ELF-1 (cell line): ENCODE measurements at places on chromosomes 16 and 17.

- no peak for DNase-seq
Measured at GRCh38 chr16:58422809-58423208, 30.5 kb downstream of the GINS3 start.

GRCh38 chr17:69761011-69761410 is 314.0 kb upstream of the KCNJ16 start:
- no peak for DNase-seq

DNA sequence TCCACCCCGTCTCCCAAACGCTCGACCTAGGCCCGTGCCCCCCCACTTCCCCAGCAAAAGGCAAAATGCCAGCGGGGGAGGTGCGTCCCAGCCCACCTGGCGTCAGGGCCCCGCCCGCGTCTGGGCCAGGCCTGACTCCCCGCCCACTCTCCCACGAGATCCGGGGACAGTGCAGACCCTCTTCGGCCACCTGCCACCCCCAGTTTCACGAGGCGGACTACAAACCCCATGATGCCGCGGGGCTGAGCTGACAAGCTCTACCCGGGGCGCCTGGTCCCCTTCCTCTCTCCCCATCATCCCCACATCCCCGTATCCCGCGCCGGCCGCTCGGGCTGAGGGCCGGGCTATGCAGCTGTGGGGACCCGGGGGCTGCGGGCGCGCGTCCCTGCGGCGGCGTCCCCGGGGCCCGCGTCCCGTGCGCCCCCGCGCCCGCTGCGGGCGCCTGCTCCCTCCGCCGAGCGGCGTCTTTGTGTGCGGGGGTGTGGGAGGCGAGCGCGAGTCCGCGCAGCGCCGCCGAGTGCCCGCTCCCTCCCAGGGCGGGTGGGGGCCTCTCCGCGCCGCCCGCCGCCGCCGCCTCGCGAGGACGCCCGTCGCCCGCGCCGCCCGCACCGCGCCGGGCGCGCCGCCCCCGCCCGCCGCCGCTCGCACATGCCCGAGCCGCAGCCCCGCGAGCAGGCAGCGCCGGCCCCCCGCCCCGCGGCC is at the start of gene ANKRD13B:
Gene ANKRD13B (plus strand): TSS at position 283 of the 702 bp plus-strand sequence. CDS start 490 bp downstream, outside the sequence.
- DNase-seq = no peak

DNA sequence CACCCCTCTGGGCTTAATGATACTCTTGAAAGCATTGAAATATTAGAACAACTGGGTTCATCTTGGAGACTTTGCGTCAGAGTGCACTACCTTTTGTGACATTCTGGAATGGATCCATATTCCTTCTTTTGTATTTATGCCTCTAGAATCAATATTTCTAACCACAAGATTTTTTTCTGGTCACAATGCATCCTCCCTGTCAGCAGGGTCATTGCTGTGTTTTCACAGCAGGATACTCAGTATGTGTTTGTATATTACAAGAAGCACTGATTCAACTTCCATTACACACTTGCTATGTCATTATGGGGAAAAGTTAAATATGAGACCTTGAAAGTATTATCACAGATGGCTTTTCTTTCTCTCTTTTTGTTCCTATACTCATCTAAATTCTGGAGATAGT is 370.0 kb downstream of the HS3ST3B1 start:
- no peak for DNase-seq

DNA sequence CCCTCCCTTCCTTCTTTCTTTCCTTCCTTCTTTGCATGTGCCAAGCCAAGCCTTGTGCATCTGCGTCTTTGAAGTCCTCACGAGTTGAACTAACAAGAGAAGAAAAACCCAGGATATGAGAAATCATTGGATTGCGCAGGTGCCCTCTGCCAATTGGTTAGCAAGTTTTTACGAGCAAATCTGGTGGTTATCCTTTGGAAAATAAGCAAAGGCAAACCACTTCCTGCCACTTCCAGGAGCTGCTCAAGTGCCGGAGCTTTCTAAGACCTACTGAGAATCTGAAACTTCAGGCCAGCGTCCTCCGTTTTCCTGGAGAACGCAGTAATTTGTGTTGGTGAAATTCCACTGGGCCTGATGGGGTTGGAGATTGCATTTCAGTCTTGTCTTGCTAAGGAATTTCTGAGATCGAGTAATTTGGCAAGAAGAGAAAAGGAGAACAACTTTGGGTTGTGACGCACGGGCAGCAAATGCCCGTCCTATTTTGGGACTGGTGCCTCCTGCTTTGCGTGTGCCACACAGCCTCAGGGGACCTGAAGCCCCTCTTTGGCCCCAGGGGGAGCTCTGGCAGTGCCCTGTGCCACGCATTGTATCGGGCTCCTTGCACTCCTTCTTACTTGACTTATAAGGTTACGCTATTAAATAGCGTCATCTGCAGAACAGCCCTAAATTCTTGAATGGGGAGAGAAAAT is 56.4 kb downstream of the CMIP start:
- no peak for DNase-seq

DNA sequence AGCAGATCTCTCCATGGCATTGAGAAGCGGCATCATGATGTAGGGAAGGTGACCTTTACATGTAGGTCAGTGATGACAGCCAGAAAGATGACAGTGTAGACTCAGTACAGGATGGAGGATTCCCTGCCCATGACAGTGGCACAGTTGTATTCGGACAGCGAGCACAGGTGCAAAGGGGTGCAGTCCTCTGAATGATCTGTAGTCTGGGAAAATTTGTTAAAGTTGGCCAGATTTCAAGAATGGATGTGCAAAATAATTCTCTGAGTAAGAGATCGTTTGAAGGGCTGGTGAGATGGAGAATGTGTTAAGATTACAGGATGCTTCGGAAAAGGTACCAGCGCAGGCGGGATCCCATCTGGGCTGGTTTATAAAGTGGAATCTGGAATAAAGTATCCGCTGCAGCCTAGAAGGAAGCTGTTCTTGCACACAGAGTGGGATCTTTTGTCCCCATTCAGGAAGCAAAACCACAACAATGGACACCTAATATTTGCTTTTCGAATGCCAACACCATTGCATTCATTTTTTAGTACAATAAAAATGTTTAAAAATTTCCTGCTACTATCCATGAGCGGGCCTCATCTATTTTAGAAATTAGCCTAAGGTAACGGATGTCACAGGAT is 101.2 kb downstream of the RPTOR start:
- no peak for DNase-seq

- peak; percentile 71 for DNase-seq
Measured at GRCh38 chr17:45782889-45783592, 1.1 kb upstream of the CRHR1 start.

DNA sequence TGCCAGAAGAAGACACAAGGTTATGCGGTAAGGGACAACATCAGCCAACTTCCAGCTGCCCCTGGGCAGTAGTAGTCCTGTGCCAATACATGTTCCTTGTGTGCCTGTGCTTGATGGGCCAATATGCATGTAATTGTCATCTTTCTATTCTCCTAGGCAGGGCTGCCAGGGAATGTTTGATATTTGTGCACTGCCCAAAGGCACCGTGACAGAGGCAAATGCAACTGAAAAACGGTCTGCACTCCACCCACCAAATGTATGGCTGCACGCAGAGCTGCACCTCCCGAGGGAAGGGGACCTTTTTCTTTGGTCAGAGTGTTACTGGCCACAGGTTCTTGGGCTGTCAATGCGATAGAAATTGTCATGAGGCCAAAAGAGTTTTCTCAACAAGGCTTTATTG is 207.1 kb downstream of the LGALS9B start:
- DNase-seq = no peak

- peak; percentile 30 for DNase-seq
Measured at GRCh38 chr17:60971515-60972369, 294.1 kb downstream of the BCAS3 start.

- no peak for DNase-seq
Measured at GRCh38 chr17:44932096-44932786, 15.3 kb downstream of the KIF18B start.

GRCh38 chr17:13833921-13834320 is 232.2 kb upstream of the HS3ST3A1 start:
- DNase-seq = no peak

DNA sequence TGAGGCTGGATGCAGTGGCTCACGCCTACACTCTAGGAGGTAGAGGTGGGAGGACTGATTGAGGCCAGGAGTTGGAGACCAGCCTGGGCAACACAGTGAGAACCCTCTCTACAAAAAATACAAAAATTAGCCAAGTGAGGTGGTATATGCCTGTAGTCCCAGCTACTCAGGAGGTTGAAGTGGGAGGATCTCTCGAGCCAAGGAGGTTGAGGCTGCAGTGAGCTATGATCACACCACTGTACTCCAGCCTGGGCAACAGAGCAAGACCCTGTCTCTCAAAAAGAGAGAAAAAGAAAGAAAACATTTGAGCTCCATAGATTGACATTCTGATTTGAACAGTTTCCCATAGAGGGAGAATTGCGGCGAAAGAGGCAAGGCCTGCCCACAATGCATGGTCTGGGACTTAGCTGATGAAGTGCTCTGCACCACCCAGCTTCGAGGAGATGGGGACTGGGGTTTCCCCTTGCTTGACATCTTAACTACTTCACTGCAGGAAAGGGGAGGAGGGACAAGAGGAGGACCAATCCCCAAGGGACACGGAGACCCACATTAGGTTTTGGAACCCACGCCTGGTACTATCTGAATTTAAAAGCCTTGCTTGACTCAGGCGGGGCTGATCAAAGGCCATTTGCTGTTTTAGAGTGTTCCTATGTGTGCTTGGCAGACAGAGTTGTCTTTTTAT is 21.7 kb downstream of the MSI2 start:
- no peak for DNase-seq

DNA sequence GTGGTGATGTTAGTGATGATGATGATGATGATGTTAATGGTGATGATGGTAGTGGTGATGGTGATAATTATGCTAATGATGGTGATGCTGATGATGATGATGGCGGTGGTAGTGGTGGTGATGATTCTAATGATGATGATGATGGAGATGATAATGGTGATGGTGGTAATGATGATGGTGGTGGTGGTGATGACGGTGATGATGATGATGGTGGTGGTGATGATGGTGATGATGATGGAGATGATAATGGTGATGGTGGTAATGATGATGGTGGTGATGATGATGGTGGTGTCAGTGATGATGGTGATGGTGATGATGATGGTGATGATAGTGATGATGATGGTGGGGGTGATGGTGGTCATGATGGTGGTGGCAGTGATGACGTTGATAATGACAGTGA is 132.5 kb downstream of the DNAH9 start:
- DNase-seq = no peak

DNA sequence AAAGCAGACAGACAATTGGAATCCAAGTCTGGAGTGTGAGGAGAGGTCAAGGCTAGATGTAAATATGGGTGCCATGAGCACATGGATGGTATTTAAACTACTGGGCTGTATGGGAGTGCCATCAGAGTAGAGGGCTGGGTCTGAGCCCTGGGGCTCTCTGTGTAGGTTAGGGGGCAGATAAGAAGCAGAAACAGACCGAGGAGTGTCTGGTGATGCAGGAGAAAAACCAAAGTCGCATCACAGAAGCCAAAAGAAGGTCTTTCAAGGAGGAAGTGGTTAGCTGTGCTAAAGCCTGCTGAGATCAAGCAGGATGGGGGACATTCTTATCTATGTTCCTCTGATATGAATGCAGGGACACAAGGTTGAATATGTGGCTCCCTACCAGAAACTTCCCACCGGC is 1.9 kb downstream of the TSEN54 start:
- no peak for DNase-seq

GRCh38 chr17:31427684-31428083 is 36.2 kb downstream of the RAB11FIP4 start:
- no peak for DNase-seq

- no peak for DNase-seq
Measured at GRCh38 chr16:67229906-67230808, 3.2 kb downstream of the TMEM208 start.

DNA sequence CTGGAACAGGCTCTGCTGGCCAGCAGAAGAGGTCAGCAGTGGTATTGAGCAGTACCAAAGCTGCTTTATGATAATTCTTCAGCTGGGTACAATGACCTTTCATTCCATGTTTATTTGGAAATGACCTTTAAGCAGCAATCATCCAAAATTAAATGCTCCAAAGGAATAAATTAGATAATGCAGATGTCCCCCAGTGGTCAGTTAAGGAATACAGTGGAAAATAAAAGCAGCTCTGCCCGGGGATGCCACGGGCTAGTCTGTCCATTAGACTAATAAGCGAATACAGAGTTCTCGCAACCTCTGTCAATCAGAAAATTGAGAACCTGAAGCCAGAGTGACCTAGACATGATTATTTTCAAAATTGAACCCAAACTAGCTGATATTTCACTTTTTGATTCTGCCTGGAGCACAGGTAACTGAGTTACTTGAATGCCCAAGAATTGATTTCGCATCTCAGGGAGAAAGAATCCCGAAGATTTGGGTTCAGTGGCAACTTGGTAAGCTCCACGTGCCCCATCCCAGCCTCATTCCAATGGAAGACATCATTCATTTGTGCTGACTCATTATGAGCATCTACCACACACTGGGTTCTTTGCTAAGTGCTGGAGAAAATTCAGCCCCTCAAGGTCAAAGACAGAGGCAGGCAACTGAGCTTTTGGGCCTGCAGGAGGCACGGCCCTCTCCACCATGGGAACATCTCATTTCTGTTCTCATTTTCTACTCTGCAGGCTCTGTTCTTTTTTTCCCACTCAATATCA is 34.4 kb upstream of the SLC39A11 start:
- DNase-seq = no peak

GRCh38 chr16:23174622-23175021 is 7.9 kb upstream of the SCNN1G start:
- no peak for DNase-seq

- peak; percentile 78 for DNase-seq
Measured at GRCh38 chr17:74245145-74245831, 28.7 kb upstream of the DNAI2 start.

DNA sequence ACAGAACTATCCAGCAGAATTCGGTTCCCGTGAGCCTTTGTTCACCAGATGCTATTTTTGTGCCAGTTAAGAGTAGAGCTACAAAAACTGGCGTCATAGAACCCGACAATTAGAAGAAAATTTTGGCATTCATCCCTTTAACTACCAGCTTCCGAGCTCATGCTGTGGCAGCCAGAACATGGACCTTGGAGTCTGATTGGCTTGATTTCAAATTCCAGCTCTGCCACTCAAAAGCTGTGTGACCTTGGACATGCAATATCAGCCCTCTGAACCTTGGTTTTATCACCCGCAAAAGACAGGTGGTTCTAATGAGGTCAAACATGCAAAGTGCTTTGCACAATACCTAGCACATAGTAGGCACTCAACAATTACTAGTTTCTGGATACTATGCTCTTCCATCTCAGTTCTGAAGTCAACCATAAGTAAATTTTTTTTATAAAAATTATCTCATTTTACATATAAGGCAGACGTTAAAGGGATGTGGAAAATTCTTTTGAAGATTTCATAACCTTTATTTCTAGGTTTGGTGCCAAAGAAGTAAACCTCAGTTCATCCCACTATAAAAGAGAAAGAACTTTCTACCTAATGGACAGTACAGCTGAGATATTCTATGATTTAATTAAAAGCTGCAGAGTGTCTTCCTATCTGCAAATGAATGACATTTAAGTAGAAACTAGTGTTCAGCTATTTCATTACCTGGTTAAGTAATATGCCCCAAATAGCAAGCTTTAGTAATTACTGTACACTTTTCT is 331.5 kb downstream of the HAPSTR1 start:
- no peak for DNase-seq
